Activated T-helper 1 cell treated with anti-CD3 and anti-CD28 coated beads, Interleukin-12 subunit alpha, Interleukin-12 subunit beta, Interleukin-2, Interleukin-4 antibody, amounts not matched to agents 30 ng/mL and 10 ng/mL and 1 ng/mL, durations not matched to agents 14 hours and 24 hours and 36 hours (primary cell): ENCODE measurements at places on chromosomes 6 and 20.

GRCh38 chr20:12262747-12263146 lies 345.1 kb downstream of the BTBD3 start:
- DNase-seq: no peak
- H3K27me3 ChIP-seq: no peaks in the 10 kb centered on the region
- no peak overlapping the region for H3K4me3 ChIP-seq

GRCh38 chr6:88761237-88762031 lies 202.0 kb downstream of the RNGTT start:
- H3K27ac ChIP-seq: no peak overlapping the region
- no peaks in the 10 kb centered on the region for H3K27me3 ChIP-seq
- H3K4me3 ChIP-seq: no peak overlapping the region
- no peak for DNase-seq
- peaks cover 3% of the 10 kb centered on the region for H3K36me3 ChIP-seq
- H3K4me1 ChIP-seq: no peaks in the 10 kb centered on the region

DNA sequence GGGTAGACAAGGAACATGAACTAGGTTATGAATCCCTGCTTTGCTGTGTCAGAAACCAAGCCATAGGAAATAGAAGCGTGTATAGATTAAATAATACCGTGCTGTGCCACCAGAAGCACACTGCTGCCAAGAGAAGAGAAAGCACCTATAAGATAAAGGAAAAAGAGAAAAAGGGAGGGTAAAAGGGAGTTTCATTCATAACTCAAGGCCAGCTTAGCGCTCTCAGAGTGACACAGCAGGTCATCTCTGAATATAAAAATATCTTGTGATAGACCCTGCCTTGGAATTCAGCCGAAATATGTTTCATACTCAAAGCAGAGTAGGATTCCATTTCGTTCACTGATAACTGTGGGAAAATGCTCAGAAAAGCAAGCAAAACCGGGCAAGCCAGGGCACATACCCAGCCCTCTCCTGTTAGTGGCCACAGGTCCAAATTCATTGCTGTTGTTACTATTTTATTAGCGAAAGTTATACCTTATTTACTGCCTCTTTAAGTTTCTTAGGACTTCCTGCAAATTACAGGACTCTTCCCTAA lies 8.7 kb downstream of the JAG1 start:
- H3K4me3 ChIP-seq: no peak overlapping the region
- H3K27ac ChIP-seq: no peak overlapping the region
- no peaks in the 10 kb centered on the region for H3K36me3 ChIP-seq
- no peaks in the 10 kb centered on the region for H3K4me1 ChIP-seq

GRCh38 chr6:143673669-143674068 lies 4.1 kb upstream of the PHACTR2 start:
- no peak for DNase-seq
- no peak overlapping the region for H3K27ac ChIP-seq
- no peak overlapping the region for H3K4me3 ChIP-seq
- peaks cover 20% of the 10 kb centered on the region for H3K4me1 ChIP-seq

- no peak overlapping the region for H3K4me3 ChIP-seq
- H3K4me1 ChIP-seq: peaks cover 8% of the 10 kb centered on the region
- H3K27ac ChIP-seq: no peak overlapping the region
- no peak for DNase-seq
- no peaks in the 10 kb centered on the region for H3K27me3 ChIP-seq
Measured at GRCh38 chr6:120147071-120147871, 797.7 kb upstream of the MAN1A1 start.

- peak overlapping the region; percentile 83 for H3K4me3 ChIP-seq
- peaks cover 36% of the 10 kb centered on the region for H3K27me3 ChIP-seq
- peak overlapping the region; percentile 55 for H3K27ac ChIP-seq
- H3K4me1 ChIP-seq: peaks cover 28% of the 10 kb centered on the region
Measured at GRCh38 chr6:37696841-37697662, 631 bp downstream of the MDGA1 start.

DNA sequence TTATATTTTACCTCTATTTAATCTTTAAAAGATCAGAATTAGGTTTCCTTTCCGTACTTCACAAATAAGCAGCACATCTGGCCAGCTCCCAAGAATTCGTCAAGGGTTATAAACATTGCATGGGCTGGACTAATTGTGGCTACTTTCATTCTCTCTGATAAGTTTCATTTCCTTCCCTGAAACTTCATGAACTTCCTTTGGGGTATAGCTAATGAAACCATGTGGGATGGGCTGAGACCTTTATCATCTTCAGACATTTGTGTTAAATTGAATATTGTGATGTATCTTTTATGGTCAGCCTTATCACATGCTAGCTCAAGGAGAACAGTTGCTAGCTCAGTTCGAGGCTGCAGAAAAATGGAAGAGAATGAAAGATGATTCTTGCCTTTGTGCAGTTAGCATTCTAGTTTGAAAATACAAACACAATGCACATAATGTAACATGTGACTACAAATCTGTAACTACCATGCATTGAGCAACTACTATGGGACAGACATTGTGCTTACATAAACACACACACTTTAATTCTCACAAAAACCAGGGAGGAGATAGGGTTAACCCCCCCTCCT lies 1.7 kb upstream of the GMPR start:
- no peaks in the 10 kb centered on the region for H3K36me3 ChIP-seq
- no peak overlapping the region for H3K27ac ChIP-seq
- no peak for DNase-seq
- H3K27me3 ChIP-seq: peaks cover 39% of the 10 kb centered on the region
- H3K4me3 ChIP-seq: peak overlapping the region; percentile 69
- H3K4me1 ChIP-seq: peaks cover 26% of the 10 kb centered on the region

DNA sequence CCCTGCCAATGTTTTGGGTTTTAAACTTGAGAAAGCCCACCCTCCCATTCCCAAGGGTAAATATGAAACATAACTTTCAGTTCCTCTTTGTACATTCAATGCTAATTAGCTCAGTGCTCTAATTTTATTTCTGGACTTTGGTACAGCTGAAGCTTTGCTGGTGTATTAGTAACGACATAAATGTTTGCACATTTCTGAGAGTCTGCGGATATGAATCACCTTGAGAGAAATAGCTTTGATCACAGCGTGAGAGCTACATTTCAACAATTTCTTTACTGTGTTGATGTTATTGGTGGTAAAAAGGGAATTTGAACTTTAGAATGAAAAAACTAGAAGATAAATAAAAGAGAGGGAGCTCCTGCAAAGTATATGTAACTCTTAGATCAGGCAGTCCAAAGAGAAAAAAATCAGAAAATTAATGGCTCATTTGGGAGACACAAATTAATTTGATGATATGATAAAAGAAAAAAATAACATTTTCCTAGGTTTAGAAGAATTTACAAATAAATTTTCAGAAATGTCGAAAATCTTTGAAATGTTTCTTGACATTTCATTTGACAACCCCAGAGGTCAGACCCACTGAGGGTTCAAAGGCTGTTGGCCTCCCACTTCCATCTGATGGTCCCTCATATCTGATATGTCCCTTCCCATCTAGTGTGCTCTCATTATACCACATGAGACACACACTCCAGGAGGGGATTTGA lies 38.5 kb upstream of the CAP2 start:
- H3K4me3 ChIP-seq: no peak overlapping the region
- H3K27ac ChIP-seq: no peak overlapping the region
- DNase-seq: no peak
- no peaks in the 10 kb centered on the region for H3K36me3 ChIP-seq
- H3K27me3 ChIP-seq: no peaks in the 10 kb centered on the region
- no peaks in the 10 kb centered on the region for H3K4me1 ChIP-seq

DNA sequence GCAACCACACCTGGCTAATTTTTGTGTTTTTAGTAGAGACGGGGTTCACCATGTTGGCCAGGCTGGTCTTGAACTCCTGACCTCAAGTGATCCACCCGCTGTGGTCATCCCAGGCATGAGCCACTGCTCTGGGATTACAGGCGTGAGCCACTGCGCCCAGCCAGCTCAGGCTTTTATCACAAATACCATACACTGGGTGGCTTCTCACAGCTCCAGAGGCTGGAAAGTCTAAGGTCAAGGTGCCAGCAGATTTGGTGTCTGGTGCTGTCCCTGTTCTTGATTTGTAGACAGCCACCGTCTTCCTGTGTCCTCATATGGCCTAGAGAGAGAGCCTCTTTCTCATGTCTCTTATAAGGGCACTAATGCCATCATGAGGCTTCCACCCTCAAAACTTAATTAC lies 25.9 kb downstream of the SHLD1 start:
- H3K27me3 ChIP-seq: no peaks in the 10 kb centered on the region
- no peak overlapping the region for H3K4me3 ChIP-seq
- H3K27ac ChIP-seq: no peak overlapping the region
- peaks cover 11% of the 10 kb centered on the region for H3K4me1 ChIP-seq
- DNase-seq: no peak

GRCh38 chr6:41558033-41558807 lies 12.0 kb downstream of the FOXP4 start:
- peaks cover 24% of the 10 kb centered on the region for H3K4me1 ChIP-seq
- no peak overlapping the region for H3K27ac ChIP-seq
- H3K4me3 ChIP-seq: no peak overlapping the region
- peaks cover 7% of the 10 kb centered on the region for H3K36me3 ChIP-seq
- DNase-seq: no peak

DNA sequence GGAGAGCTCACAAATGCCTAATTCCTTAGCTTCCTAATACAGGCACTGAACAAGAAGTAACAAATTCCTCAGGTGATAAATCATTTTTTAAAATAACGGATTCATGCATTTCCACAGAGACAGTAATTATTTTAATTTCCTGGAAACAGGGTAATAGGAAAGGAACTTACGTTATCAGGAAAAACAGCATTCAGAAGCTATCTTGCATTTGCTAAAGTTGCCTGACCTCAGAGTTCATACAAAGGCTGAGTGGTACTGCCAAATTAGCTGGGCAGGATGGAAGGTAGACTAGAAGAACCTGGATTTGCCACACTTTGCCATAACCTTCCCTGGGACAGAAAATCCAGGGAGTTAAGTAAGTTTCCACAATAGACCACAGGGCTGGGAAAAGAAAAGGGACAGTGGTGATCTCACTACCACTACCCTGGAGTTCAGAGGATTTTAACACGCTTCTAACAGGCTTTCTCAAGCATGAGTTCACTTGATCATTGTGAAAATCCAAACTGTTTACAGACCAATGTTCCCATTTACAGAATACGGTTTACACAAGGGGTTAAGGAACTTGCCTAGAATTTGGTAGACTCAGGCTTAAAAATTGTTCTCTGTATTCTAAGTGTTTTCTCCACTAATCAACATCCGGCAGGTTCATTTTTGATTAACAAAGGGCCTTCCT lies 57.0 kb downstream of the KIF13A start:
- H3K4me3 ChIP-seq: no peak overlapping the region
- H3K36me3 ChIP-seq: no peaks in the 10 kb centered on the region
- H3K27me3 ChIP-seq: peaks cover 10% of the 10 kb centered on the region

- DNase-seq: no peak
- H3K4me3 ChIP-seq: no peak overlapping the region
- no peak overlapping the region for H3K27ac ChIP-seq
Measured at GRCh38 chr6:7765575-7766325, 39.9 kb downstream of the BMP6 start.

DNA sequence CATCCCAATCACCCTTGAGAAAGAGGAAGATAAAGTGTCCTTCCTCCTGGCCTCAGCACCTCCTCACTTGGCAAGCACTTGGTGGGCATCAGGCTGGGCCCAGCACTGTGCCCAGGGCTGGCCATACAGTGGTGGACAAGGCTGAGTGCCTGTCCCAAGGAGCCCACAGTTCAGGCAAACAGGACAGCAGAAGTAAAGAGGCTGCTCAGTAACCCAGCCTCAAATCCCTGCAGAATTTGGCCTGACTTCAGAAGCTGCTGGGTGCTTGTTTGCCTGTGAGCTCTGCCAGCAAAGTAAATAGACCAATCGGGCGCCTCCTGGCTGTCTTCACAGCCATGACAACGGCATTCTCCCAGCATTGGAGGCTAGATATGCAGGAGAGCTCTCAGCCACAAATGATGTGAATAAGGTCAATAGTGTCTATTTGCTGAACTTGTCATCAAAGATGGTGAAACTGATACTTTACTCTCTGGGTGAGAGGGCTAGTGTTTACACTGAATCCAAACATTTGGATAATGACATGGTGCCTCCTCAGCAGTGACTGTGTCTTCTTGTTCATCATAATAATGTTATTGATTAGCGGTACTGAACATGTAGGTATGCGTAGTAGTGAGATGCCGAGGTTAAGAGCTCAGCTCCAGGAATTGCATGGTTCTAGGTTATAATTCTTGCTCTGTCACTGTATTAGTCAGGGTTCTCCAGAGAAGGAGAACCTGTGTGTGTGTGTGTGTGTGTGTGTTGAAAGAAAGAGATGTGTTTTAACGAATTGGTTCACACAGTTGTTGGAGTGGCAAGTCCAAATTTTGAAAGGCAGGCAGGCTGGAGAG lies 36.9 kb upstream of the FANCE start:
- H3K27ac ChIP-seq: peak overlapping the region; percentile 3
- H3K36me3 ChIP-seq: peaks cover 31% of the 10 kb centered on the region
- H3K27me3 ChIP-seq: no peaks in the 10 kb centered on the region
- peaks cover 67% of the 10 kb centered on the region for H3K4me1 ChIP-seq
- peak; percentile 22 for DNase-seq
- H3K4me3 ChIP-seq: no peak overlapping the region

GRCh38 chr6:82741996-82742385 lies 323.6 kb downstream of the UBE3D start:
- peaks cover 2% of the 10 kb centered on the region for H3K27me3 ChIP-seq
- H3K4me3 ChIP-seq: no peak overlapping the region
- H3K36me3 ChIP-seq: no peaks in the 10 kb centered on the region
- no peak overlapping the region for H3K27ac ChIP-seq
- H3K4me1 ChIP-seq: no peaks in the 10 kb centered on the region
- no peak for DNase-seq

- H3K4me1 ChIP-seq: no peaks in the 10 kb centered on the region
- H3K36me3 ChIP-seq: no peaks in the 10 kb centered on the region
- DNase-seq: no peak
- H3K27me3 ChIP-seq: peaks cover 13% of the 10 kb centered on the region
Measured at GRCh38 chr20:986733-987355, 15.3 kb downstream of the RSPO4 start.

DNA sequence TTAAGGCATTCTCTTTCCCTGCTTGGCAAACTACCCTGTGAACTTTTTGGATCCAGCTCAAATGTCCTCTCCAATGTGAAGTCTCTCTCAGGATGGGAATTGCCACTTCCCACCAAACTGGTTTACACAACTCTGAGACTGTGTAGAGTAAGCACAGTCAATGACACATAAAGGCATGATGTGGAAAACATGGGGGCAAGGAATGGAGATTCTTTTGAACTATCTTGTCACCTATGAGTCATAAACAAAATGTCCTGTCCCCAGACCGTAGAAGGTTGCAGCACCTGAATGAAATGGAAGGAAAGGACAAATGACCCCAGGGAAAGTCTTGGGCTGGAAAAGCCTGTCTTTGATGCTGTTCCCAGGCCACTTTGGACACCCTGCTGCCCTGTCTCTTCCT lies 11.0 kb upstream of the KIF13A start:
- H3K4me3 ChIP-seq: no peak overlapping the region
- H3K36me3 ChIP-seq: no peaks in the 10 kb centered on the region
- no peak overlapping the region for H3K27ac ChIP-seq
- no peaks in the 10 kb centered on the region for H3K4me1 ChIP-seq
- no peak for DNase-seq
